CD4-positive, alpha-beta memory T cell (primary cell): ENCODE measurements at places on chromosomes 6 and 20.

GRCh38 chr6:144912474-144912873 lies 627.3 kb downstream of the UTRN start:
- DNase-seq = no peak

GRCh38 chr6:111278731-111279130 lies 191.4 kb downstream of the SLC16A10 start:
- no peak for DNase-seq

- DNase-seq = peak; percentile 3
Measured at GRCh38 chr6:85923013-85923430, 280.3 kb upstream of the SYNCRIP start.

- no peak for DNase-seq
Measured at GRCh38 chr6:125151700-125152099, 1.9 kb upstream of the TPD52L1 start.

- DNase-seq = no peak
Measured at GRCh38 chr6:73679009-73679408, 17.0 kb upstream of the CD109 start.

GRCh38 chr6:73393278-73393677 lies 1.4 kb upstream of the DDX43 start:
- DNase-seq = no peak

DNA sequence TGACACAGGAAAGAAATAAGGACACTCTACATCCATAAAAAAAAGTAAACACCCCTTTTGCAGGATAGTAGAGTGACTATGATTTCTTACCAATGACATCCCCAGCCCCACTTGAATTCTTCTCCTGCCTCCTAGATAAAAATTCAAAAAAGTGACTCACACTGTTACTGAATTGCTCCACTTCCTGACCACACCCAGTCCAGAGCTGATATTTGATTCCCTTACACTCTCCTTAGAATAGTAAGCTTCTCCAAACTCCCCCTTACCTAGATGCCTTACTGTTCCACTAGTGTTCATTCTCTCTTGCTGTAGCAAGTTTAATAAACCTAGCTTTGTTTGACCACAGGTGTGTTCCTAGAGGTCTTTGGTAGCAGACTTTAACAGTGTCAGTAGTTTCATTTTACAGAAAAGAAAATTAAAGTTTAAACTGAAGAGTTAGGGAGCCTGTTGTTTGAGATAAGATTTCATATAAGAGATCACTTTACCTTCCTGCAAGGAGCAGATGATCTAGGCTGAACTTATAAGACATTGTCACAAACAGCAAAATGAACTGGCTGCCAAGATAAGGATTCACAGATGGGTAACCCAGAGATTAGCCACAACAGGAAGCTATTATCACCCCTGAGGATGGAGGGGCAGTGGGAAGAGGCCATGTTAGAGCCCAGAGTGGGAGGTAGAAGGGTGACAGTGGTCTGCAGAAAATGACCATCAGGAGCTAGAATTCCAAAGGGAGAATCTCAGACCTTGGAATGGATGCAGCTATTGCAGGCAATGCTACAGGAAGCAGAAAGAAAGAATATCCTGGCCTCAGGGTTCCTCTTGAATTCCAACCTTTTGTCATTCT lies 28.4 kb upstream of the BTN3A2 start:
- no peak for DNase-seq

- DNase-seq = no peak
Measured at GRCh38 chr6:4658486-4658885, 117.7 kb upstream of the CDYL start.

GRCh38 chr6:108544606-108545005 lies 16.1 kb upstream of the FOXO3 start:
- no peak for DNase-seq

GRCh38 chr6:25866011-25866410 lies 8.0 kb downstream of the SLC17A3 start:
- peak; percentile 84 for DNase-seq

GRCh38 chr6:27517928-27518787 lies 45.3 kb upstream of the ZNF184 start:
- DNase-seq = peak; percentile 7

- DNase-seq = no peak
Measured at GRCh38 chr6:52538901-52539354, 37.9 kb downstream of the TRAM2 start.

- DNase-seq = no peak
Measured at GRCh38 chr6:30749554-30750378, 5.4 kb upstream of the IER3 start.

DNA sequence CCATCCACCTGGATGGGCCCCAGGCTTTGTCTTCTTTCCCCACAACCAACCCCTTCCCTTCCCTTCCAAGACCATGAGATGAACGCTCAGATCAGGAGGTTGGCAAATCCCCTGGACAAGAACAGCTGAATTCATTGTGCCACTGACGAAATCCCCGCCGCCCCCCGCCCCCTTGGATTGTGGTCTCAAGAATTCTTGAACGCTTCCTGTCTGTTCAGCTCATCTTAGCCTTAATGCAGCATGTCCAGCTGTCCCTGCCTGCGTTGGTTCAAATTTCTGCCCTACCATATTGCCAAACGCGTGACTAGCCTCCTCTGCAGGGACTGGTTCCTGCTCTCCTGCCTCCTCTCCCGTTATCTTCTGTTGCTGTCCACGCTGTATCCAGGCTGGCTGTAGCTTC lies 133.2 kb downstream of the CDH4 start:
- DNase-seq = no peak

DNA sequence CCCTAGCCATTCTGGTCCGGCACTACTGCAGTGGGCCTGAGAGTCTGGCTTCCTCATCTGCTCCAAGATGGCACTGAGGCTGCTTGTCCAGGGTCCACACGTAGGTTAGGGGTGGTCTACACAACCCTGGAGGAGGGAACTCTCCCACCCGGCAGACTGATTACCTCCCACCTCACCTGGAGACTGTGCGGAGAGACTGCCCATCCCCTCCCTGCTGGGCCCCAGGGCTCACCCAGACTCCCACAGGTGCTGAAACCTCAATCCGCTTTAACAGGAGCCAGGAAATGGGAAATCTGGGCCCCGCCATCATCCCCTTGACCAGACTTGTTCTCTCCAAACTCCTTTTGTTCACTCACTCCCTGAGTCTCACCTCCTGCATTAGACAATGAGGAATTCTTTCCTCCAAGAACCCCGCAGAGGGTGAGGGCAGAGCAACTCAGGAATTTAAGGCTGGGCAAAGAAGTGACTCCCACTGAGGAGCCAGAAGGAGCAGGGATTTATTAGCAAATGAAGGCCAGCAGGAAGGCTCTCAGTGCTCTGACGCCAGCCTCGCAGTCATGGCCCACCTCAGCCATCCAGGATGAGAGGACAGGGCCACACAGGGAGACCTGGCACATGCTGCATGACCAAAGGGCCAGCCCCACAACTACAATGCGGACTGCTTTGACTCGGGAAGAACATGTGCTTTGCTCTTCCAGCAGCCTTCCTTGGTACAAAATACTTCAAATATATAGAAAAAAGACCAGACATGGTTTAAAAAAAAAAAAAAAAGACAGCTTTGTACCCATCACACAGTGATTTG lies 53.0 kb downstream of the CDK5RAP1 start:
- no peak for DNase-seq

- no peak for DNase-seq
Measured at GRCh38 chr6:7770111-7770510, 44.2 kb downstream of the BMP6 start.

GRCh38 chr6:85472744-85473143 lies 22.9 kb downstream of the NT5E start:
- DNase-seq = no peak

- no peak for DNase-seq
Measured at GRCh38 chr20:8635048-8635572, 433.8 kb upstream of the PLCB4 start.

DNA sequence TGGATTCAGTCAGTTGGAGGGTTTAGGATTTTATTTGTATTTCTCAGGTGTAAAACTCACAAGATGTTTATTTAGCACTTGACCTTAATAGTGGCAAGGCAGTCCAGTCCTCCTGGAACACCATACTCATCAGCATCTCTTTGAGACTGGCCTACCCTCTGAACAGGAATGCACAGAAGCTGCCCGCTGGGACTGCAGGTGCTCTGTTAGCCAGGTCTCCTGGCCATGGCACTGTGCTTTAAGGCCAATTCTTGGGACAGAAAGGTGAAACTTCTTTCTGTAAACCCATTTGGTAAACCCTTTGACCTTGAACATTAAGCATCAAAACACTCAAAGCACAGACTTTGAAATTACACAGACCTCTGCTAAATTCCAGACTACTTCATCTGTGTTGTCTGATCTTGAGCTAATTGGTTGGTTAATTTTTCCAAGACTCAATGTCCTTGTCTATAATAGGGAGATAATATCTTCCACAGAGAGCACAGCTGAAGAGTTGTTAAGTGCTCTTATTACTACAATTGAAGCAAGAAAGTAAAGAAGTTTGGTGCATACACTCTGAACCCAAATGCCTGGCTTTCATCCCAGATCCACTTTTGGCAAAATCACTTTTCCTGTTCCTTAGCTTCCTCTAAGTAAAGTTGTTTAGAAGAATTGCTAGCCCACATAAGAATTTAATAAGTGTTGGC lies 54.9 kb upstream of the NT5E start:
- DNase-seq = no peak
